Activated CD4-positive, alpha-beta T cell treated with anti-CD3 and anti-CD28 coated beads, Interleukin-10, Interleukin-2, amounts not matched to agents 100 ng/mL and 50 ng/mL, durations not matched to agents 16 hours and 8 hours (primary cell): ENCODE measurements at places on chromosomes 11 and 22.

- no peak for DNase-seq
Observed at GRCh38 chr11:44463751-44464150, 101.7 kb upstream of the CD82 start.

GRCh38 chr11:133635244-133635739 lies 103.0 kb upstream of the OPCML start:
- DNase-seq: no peak

- DNase-seq: no peak
Observed at GRCh38 chr11:6574816-6575715, 28.4 kb downstream of the RRP8 start.

DNA sequence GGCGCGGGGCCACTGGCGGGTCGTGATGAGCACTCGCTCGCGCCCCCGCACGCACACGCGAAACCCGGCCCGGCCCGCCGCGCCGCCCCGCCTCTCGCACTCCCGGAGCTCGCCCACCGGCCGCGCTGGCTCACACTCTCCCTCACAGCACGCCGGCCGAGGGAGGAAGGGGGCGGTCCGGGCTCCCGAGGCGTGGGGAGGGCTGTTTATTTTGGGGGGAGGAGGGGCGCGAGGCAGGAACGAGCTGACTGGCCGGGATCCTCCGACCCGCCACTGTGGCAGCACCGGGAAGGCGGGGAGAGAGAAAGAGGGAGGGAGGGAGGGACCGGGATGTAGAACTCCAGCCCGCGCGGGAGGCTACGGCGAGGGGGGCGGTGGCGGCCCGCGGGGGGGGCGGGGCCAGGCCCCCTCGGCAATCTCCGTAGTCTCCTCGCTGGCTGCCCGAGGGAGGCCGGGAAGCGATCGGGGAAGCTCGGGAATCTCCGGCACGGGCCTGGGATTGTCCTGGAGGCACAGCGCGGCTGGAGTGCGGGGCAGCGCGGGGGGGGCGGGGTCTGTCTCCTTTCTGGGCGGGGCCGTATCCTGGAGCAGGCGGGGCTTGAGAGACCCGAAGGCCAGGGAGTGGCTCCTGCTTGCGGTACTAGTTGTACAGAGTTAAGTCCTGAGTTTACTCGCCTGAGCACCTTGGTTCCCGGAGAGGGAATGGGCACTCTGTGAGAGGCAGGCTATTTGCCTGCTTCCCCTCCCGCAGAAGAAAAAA lies at the start of gene RBFOX2:
RBFOX2 (minus strand) TSS at position 179 of the 760 bp plus-strand sequence. CDS start 399 bp downstream, outside the sequence.
- DNase-seq: peak; percentile 74

DNA sequence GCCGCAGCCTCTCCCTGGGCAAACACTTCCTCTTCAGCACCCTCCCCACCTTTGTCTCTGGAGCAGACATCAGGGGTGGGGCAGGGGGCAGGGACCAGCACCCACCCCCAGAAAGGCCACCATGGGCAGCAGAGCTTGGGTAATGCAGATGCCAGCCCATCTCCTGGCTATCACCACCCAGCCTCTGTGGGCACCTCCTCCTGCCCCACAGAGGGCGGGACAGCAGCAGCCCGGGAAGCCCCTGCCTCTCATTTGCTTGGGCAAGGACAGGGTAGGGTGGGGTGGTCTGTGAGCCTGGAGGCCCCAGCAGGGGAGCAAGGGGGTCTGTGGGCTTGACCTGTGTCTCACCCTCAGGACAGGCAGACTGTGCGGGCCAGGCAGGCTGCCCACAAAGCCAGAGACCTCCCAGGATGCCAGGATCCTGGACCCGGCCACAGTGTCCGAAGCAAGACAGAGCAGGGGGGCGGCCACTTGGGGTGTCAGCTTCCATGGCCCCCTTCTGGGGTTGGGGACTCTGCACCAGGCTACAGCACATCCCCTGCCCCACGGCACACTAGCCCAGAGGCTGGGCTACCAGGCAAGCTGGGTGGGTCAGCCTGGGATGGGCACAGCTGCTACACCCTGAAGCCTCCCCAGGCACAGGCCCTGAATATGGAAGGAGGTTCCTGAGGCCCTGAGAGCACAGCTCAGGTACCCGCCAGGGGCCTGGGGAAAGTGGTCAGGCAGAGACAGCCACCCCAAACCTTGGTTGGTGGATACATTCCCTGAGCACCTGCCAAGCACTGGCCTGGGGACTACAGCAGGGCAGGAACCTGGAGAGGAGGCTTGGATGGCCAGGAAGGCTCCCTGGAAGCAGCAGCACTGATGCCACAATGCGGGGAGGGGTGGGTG lies 4.5 kb downstream of the RNH1 start:
- DNase-seq: no peak

DNA sequence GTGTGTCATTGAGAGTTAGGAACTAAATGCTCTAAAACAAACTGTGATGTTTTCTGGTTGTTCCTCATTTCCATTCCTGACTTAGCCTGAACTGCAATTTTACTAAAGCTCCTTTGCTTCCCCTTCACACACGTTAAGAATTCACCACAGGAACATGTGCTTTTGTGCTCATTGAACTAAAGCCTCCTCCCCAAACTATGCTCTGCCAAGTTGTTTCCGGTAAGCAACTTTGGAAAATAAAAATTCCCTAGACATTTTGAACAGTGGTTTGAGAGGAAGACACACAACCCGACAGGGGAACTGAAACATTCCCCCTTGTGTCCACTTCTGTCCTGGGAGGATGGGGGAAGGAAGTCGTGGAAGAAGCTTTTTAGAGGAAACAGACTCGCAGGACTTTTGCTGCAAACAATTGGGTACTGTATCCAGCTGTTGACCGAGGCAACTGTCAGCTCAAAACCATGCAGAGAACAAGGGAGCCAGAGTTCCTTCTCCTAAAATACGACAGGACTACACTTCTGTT lies 66.9 kb downstream of the GAB2 start:
- DNase-seq: no peak

DNA sequence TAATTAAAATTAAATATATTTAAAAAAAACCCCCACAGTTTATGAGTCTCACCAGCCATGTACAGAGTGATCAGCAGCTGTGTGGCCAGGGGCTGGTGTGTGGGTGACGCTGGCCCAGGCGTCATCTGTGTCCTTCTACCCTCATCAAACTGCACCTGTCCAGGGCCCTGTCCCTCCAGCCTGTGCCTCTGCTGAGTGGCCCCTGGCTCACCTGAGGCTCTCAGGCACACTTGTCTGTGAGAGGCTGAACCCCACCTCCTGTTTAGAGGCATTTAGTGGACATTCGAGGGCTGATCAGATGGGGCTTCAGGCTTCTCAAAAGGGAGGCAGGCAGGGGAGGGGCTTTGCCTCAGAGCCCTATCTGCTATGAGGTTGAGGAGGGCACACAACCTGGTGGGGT lies 29.9 kb upstream of the SMIM38 start:
- DNase-seq: no peak

DNA sequence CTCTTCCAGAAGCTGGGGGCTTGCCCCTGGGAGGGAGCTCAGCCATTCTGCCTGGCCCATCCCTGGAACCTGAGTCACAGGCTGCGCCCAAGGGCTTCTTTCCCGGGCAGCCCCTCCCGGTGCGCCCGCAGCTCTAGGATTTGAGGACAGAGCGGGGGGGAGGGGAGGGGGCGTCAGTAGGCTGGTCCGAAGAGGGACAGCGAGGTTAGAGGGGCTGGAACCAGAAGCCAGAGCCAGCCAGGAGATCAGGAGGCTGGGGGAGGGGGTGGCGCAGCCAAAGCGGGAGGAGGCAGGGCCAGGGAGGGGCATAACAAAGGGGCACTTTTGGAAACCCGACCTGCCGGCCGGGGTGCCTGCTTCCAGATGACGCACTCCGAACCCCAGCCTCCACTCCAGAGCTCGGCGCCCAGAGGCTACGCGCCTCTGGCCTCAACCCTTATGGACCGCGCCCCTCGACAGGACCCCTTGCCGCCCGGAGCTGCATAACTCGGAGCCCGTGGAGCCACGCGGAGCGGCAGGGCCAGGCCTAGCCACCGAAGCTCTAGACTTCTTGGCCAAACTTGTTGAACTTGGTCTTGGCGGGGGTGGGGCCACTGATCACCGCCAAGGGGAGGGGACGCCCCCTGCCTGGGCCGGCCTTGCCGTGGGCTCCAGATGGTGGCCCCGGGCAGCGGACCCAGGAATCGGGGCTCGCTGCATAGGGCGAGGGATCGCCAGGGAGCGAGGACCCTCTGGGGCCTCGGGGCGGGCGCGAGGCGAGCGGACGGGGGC lies 744 bp downstream of the PACSIN3 start:
- DNase-seq: no peak

- no peak for DNase-seq
Observed at GRCh38 chr11:17224727-17225126, 16.9 kb upstream of the PIK3C2A start.

GRCh38 chr11:22521226-22521625 lies 104.4 kb downstream of the FANCF start:
- DNase-seq: peak; percentile 30

GRCh38 chr11:122205036-122205435 lies 89.0 kb upstream of the BLID start:
- DNase-seq: no peak

DNA sequence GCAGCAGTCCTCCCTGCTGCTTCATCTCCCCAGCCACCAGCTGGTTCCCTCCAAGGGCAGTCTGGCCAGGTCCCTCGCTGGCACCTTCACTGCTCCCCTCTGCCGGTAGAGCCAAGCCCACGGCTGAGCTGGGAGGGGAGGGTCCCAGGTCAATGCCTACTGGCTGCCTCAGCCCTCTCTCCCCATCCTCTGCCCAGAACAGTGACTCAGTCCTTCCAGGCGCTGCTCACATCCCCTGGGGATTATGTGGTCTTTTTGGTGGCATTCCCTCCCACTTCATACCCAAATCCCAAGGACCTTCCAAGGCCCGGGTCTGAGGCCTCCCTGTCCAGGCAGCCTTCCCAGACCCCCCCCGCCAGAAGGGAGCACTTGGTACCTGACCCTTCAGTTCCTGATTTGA lies 44.9 kb downstream of the WNT7B start:
- DNase-seq: no peak

DNA sequence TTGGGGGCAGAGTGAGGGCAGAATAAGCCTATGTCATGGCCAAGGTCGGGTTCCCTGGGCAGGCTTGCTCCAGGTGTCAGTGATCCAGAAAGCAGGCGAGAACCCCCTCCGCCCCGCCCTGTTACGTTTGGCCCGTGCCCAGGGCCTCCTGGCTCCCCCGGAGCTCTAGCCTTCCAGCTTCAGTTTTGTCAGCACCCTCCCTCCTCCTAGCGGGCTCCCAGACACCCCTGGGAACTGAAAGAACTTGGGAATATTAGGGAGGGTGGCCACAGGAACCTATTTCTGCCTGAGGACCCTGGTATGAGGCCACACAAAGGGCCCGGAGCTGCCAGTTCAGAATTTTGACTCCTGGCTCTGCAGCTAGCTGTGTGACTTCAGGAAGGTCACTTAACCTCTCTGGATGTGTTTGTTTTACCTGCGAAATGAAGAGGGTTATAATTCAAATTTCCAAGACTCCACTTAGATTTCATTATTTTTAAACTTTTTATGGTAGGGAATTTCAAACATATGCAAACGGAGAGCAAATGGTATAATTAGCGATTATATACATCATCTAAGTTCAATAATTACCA lies 1.2 kb downstream of the TUBA8 start:
- DNase-seq: no peak

GRCh38 chr11:80109031-80109430 lies 668.2 kb upstream of the TENM4 start:
- DNase-seq: no peak

DNA sequence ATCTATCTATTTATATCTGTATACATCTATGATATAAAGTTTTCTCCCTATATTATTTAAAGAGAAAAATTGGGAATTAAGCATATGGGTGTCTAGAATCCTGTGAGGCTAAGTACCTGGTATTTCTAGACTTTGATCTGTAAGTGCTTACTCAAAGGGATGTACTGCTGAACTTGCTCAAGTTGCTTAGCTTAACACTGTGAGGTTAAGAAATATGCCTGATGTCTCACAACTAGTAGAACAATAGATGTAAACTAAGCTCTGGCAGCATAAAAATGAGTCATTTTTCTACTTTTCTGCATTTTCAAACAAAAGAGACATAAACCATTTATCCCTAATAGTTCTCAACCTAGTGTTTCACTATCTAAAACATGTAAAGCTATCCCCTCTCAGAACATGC lies 744.4 kb upstream of the ANO3 start:
- no peak for DNase-seq

- DNase-seq: no peak
Observed at GRCh38 chr11:40227730-40228129, 1231.7 kb downstream of the LRRC4C start.

- no peak for DNase-seq
Observed at GRCh38 chr11:15483205-15483604, 368.5 kb downstream of the INSC start.

DNA sequence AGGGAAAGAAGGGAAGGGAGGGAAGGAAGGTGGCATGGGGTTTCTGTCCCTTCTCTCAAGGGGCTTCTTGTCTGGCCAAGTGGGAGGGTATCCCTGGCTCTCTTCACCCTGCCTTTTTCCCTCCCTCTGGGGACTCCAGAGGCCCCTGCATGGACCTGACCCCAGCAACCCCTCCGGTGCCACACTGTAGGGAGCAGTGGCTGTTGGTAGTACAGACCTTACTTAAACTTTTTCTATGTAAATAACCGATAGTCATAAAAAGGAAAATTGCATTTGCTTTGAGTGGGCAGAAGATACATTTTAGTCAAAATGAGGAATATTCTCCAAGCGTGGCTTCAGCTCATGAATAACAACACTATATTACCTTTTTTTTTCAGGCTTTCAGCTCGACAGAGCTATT lies 1384.0 kb downstream of the BRD1 start:
- DNase-seq: no peak

GRCh38 chr22:25334162-25334490 lies 114.7 kb downstream of the CRYBB2 start:
- DNase-seq: peak; percentile 75

DNA sequence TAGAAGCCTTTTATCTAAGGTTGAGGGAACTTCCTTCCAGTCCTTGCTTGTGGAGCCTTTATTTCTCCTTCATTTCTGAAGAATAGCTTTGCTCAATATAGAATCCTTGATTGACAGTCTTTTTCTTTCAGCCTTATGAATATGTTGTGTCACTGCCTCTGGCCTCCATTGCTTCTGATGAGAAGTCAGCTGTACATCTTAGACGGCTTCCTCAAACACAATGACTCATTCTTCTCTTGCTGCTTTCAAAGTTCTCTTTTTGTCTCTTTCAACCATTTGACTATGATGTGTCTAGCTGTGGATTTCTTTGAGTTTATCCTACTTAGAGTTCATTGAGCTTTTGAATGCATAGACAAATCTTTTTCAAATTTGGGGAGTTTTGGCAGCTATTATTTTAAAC lies 893.2 kb downstream of the BRD1 start:
- no peak for DNase-seq

- DNase-seq: no peak
Observed at GRCh38 chr11:27293515-27294417, 69.2 kb downstream of the CCDC34 start.

DNA sequence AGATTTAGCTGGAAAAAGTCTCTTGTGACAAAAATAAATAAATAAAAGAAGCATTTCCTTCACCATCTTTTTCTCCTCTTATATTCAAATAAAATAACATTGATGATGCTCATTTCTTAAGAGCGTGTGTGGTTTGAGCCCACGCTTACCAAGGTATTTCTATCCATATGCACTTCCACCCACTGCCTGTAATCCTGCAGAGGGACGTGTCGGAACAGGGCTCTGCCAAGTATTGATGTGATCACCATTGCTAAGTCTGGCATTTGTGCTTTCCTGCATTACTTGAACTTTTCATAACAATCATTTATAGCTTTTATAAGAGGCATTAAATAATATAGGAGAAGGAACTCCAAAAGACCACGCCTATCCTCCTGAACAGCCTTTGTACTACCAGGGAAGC lies 107.6 kb downstream of the SHANK2 start:
- no peak for DNase-seq
